ENCODE measurements at places on chromosomes 4 and X. TPM values are rescaled to one million over a fixed set of nuclear protein-coding genes. Genes with fewer than 3 reads are reported as not detected.
A peak's percentile ranks its signal among the peaks of the same experiment; 100 is the strongest.

Gene HERC6
- total RNA-seq: 13.1 TPM

Gene SLC30A9
- total RNA-seq: 50.1 TPM

GRCh38 chr4:147518086-147518485 lies 37.2 kb downstream of the EDNRA start:
- peaks cover 4% of the 10 kb centered on the region for H3K4me1 ChIP-seq
- DNase-seq: no peak

GRCh38 chrX:33156152-33156726 lies 55.1 kb downstream of the DMD start:
- H3K4me3 ChIP-seq: no peak overlapping the region
- no peaks in the 10 kb centered on the region for H3K4me1 ChIP-seq
- DNase-seq: no peak
- H3K27ac ChIP-seq: peak overlapping the region; percentile 12

GRCh38 chr4:7476820-7477219 lies 42.1 kb upstream of the PSAPL1 start:
- peaks cover 30% of the 10 kb centered on the region for H3K4me1 ChIP-seq
- peaks cover 2% of the 10 kb centered on the region for H3K27me3 ChIP-seq
- H3K4me3 ChIP-seq: peak overlapping the region; percentile 4
- no peaks in the 10 kb centered on the region for H3K36me3 ChIP-seq

DNA sequence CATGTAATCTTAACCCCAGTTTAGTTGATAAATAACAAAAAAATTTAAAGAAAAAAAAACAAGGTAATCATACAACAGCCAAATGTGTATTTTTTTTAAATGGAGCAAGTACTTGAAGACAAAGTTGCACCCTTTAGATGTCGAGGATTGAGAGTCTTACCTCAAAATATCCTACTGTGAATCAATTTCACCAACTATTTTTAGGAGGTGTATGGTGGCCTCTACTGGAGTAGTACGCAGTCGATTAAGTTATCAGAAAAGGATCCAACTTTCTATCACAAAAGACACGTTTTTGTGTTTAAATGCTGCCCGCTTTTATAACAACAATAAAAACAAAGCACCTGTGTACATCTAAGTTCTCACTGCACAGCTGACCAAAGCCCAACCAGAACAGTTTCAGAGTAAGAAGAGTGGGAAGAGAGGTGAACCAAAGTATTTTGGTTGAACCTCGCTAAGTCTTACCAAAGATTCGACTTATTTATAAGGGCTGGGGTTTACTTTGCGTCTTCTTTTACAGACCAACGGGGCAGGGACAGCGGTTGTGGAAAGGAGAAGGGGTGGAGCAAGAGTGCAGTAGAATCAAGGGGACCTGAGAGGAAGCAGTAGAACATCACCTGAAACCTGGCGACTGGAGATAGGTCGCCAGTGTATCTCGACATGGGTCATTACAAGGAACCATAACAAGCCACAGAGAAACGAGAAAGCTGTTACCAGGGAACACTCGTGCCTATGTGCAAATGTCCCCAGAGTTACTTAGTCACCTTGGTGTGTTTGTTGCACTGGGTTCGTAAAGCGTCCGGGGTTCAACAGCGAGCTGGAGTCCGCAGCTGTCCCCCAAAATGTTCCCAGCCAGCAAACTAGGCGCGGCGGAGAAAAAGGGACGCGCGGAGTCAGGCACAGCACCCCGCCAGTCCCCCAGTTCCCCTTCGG lies 1.1 kb downstream of the RPS6KA6 start:
- no peaks in the 10 kb centered on the region for H3K4me1 ChIP-seq
- H3K27me3 ChIP-seq: no peaks in the 10 kb centered on the region
- H3K36me3 ChIP-seq: no peaks in the 10 kb centered on the region
- peak overlapping the region; percentile 70 for H3K27ac ChIP-seq
- H3K4me3 ChIP-seq: peak overlapping the region; percentile 93
- no peak for DNase-seq

Gene FMR1NB
- not detected for total RNA-seq

DNA sequence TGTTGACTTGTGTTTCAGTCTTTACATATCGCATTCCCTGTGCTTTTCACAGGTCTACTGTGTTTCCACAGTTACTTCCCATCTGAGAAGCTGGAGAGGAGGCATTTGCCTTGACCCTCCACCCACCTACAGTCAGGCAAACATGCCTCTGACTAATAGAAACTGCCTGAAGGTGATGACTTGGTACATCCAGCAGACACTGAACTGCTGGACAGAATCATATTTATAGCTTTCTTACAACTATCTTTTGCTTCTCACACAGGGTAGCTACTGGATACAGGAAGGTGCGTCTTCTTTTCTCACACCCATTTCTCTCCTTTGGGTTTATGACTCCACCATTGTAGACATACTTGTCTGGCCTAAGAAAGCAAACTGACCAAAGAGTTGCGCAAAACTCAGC lies 58.0 kb downstream of the VGLL1 start:
- H3K4me1 ChIP-seq: no peaks in the 10 kb centered on the region
- no peak for DNase-seq
- H3K27ac ChIP-seq: no peak overlapping the region
- H3K36me3 ChIP-seq: no peaks in the 10 kb centered on the region

DNA sequence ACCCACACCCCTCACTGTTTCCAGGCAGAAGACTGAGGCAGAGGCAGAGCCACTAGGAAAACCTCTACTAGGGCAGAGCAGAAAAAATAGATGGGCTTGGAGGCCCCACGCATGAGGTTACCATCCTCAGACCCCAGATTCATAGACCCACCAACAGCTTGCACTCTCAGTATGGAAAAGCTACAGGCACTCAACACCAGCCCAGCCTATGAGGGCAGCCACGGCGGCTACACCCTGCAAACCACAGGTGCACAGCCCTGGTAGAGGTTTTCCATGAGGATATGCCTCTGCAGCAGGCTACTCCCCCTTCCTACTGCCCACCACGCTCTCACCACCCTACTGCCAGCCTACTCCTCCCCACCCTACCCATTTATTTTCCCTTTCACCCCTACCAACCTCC lies 235.1 kb downstream of the CWH43 start:
- H3K4me3 ChIP-seq: no peak overlapping the region
- no peaks in the 10 kb centered on the region for H3K4me1 ChIP-seq
- no peaks in the 10 kb centered on the region for H3K36me3 ChIP-seq
- no peaks in the 10 kb centered on the region for H3K27me3 ChIP-seq
- H3K27ac ChIP-seq: no peak overlapping the region

DNA sequence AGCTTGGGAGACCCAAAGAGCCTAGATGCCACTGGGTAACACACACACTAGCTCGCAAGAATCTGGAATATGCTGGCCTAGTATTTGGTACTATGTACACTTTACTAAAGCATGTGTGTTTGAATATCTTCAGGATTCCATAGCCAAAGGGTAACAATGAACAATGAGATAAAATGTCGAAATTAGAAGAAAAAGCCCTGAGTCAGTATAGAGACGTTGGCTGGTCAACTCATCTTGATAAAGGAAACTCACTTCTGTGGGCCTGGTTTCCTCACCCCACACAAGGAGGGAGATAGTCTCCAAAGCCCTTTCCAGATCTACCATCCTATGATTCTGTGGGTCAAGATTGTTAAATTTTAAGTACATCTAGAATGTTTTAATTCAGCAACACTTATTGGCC lies 6.9 kb downstream of the ZDHHC9 start:
- DNase-seq: no peak
- H3K4me3 ChIP-seq: no peak overlapping the region
- no peaks in the 10 kb centered on the region for H3K27me3 ChIP-seq
- peaks cover 9% of the 10 kb centered on the region for H3K36me3 ChIP-seq
- peaks cover 15% of the 10 kb centered on the region for H3K4me1 ChIP-seq

DNA sequence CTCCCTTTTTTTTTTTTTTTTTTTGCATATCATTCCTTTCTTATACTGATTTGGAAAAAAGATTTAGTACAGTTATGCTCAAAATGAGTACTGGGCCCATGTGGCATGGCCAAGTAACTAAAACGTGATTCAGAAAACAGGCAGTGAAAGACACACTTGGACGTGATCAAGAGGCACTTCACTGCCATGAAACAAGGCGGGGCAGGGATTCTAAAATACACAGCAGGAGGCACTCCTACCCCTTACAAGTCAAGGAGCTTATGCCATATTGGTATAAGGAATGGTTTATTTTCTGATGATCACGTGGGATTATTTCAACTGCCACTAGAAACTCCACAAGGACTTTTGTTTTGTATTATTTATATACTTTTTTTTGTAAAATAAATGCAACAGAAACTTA lies 72.0 kb downstream of the CHST7 start:
- H3K4me3 ChIP-seq: no peak overlapping the region
- peaks cover 5% of the 10 kb centered on the region for H3K4me1 ChIP-seq
- no peak for DNase-seq
- no peaks in the 10 kb centered on the region for H3K36me3 ChIP-seq

Gene USP38
- 23.8 TPM for total RNA-seq

DNA sequence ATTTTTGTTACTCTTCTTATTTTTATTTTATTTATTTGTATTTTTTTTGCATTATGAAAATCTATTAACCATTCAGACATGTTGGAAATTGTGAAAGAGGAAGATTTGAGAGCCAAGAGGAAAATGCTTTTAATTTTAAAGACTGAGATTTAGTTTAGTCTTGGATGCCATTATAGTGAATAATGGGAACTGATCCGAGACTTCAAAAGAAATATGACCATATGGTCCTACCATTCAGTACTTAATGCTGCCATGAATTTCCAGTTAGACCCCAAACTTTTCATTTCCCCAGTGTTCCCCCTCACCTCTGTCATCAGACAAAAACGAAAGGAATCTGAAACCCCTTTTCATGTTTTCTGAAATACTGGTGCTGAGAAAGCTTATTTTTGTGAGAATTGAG lies 95.5 kb downstream of the TENM3 start:
- peaks cover 10% of the 10 kb centered on the region for H3K4me1 ChIP-seq
- no peak for DNase-seq
- H3K27ac ChIP-seq: no peak overlapping the region
- no peaks in the 10 kb centered on the region for H3K27me3 ChIP-seq
- peaks cover 18% of the 10 kb centered on the region for H3K36me3 ChIP-seq

Gene C4orf50
- 0.52 TPM for total RNA-seq

- no peaks in the 10 kb centered on the region for H3K27me3 ChIP-seq
- H3K27ac ChIP-seq: no peak overlapping the region
- H3K4me1 ChIP-seq: peaks cover 12% of the 10 kb centered on the region
- no peaks in the 10 kb centered on the region for H3K36me3 ChIP-seq
Observed at GRCh38 chr4:11470438-11471045, 41.8 kb upstream of the HS3ST1 start.

GRCh38 chr4:74770226-74770910 lies 24.0 kb downstream of the BTC start:
- no peaks in the 10 kb centered on the region for H3K27me3 ChIP-seq
- H3K36me3 ChIP-seq: no peaks in the 10 kb centered on the region

Gene PDE6B
- 12.2 TPM for total RNA-seq

Gene USP53
- total RNA-seq: 29.0 TPM

- H3K4me1 ChIP-seq: no peaks in the 10 kb centered on the region
- H3K27me3 ChIP-seq: no peaks in the 10 kb centered on the region
- H3K4me3 ChIP-seq: no peak overlapping the region
- H3K27ac ChIP-seq: peak overlapping the region; percentile 19
- no peaks in the 10 kb centered on the region for H3K36me3 ChIP-seq
- no peak for DNase-seq
Observed at GRCh38 chrX:78653118-78653822, 5.9 kb downstream of the RTL3 start.

- no peak for DNase-seq
- no peak overlapping the region for H3K27ac ChIP-seq
- no peaks in the 10 kb centered on the region for H3K36me3 ChIP-seq
- H3K4me3 ChIP-seq: no peak overlapping the region
- no peaks in the 10 kb centered on the region for H3K27me3 ChIP-seq
Observed at GRCh38 chrX:155148724-155149537, 67.3 kb upstream of the VBP1 start.

Gene RHOXF1
- total RNA-seq: not detected

Gene DKC1
- total RNA-seq: 62.7 TPM

Gene TCEAL7
- 6.2 TPM for total RNA-seq

GRCh38 chr4:42167709-42168108 lies 15.3 kb upstream of the BEND4 start:
- no peaks in the 10 kb centered on the region for H3K4me1 ChIP-seq
- H3K27me3 ChIP-seq: peaks cover 6% of the 10 kb centered on the region
- no peaks in the 10 kb centered on the region for H3K36me3 ChIP-seq
- no peak overlapping the region for H3K4me3 ChIP-seq
- H3K27ac ChIP-seq: no peak overlapping the region

Gene CENPVL1
- 0.85 TPM for total RNA-seq

Gene AKAP14
- 0.92 TPM for total RNA-seq

DNA sequence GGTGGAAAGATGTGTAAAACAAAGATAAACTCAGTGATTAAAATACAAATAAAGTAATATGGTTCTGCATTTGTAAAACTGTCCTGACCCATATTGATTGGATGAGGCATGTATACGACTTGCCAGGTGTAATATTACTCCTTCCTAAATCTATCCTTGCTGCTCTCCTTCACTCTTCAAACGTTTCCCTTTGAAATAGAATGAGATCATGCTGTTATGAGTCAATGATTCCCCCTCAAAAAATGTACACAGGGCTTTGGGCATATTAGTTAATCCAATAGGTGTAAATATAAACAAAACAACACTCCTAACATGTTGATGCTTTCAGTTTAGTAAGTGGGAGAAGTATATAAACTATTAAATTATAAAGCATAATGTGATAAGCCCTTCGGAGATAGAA lies 117.4 kb upstream of the GPM6A start:
- no peaks in the 10 kb centered on the region for H3K4me1 ChIP-seq
- no peak overlapping the region for H3K27ac ChIP-seq
- H3K36me3 ChIP-seq: no peaks in the 10 kb centered on the region
- H3K4me3 ChIP-seq: no peak overlapping the region
- no peaks in the 10 kb centered on the region for H3K27me3 ChIP-seq

- no peak overlapping the region for H3K27ac ChIP-seq
- H3K4me1 ChIP-seq: no peaks in the 10 kb centered on the region
- DNase-seq: no peak
- H3K27me3 ChIP-seq: peaks cover 10% of the 10 kb centered on the region
- H3K4me3 ChIP-seq: no peak overlapping the region
Observed at GRCh38 chr4:44738615-44739014, 12.3 kb upstream of the GNPDA2 start.

Gene RXFP1
- 0.07 TPM for total RNA-seq

Gene HOPX
- total RNA-seq: 42.1 TPM

DNA sequence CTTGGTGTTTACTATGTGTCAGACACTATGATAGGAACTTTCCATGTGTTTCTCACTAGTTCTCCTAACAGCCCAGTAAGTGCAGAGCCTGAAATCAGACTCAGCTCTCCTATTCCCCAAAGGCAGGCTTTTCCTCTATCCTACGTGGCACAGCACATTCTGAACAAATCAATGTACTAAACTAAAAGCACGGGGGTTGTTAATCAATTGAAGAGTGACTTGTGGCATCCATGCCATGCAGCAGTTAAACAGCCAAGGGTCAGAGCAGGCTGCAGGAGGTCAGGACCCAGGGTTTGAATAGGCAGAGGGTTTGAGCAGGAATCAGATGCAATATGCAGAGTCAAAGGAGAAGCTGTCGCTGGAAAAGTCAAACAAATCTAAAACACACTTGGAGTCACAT lies 289.7 kb upstream of the LDB2 start:
- DNase-seq: no peak
- H3K36me3 ChIP-seq: no peaks in the 10 kb centered on the region
- H3K4me1 ChIP-seq: peaks cover 30% of the 10 kb centered on the region
- peak overlapping the region; percentile 17 for H3K27ac ChIP-seq
- H3K4me3 ChIP-seq: peak overlapping the region; percentile 53

- no peaks in the 10 kb centered on the region for H3K4me1 ChIP-seq
- peaks cover 4% of the 10 kb centered on the region for H3K27me3 ChIP-seq
- no peak overlapping the region for H3K27ac ChIP-seq
- DNase-seq: no peak
- no peak overlapping the region for H3K4me3 ChIP-seq
- no peaks in the 10 kb centered on the region for H3K36me3 ChIP-seq
Observed at GRCh38 chr4:142984871-142985585, 138.9 kb upstream of the INPP4B start.

- no peaks in the 10 kb centered on the region for H3K27me3 ChIP-seq
- no peak overlapping the region for H3K4me3 ChIP-seq
- H3K36me3 ChIP-seq: peaks cover 3% of the 10 kb centered on the region
- peaks cover 19% of the 10 kb centered on the region for H3K4me1 ChIP-seq
Observed at GRCh38 chr4:56245547-56246232, 141.6 kb downstream of the AASDH start.
